ENCODE measurements at places on chromosomes 4 and X.

DNA sequence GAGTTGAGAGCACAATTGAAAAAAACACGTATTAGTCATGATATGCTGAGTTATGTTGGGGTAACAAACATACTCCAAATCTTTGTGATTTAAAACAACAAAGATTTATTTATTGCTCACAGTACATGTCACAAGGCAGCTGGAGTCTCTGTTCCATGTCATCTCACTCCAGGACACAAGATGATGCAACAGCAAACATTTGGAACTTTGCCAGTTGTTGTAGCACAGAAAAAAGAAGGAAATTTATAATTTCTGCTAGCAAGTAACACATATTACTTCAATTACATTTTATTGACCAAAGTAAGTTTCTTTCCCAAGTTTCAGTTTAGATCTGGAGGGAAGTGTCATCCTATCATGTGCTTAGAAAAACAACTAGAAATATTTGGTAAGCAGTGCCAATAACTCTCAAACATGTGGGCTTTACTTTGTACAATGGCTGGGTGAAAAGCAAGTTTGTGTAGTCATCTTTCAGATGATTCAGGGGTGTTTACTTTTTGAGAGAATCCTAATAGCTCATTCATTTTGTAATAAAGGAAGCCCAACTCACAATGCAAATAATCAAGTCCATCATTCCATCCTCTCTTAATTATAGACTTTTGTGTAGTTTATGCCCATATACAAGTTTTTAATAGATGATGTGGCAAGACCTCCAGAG, 452.3 kb downstream of the ZIC3 start:
- peak; percentile 0 for DNase-seq

DNA sequence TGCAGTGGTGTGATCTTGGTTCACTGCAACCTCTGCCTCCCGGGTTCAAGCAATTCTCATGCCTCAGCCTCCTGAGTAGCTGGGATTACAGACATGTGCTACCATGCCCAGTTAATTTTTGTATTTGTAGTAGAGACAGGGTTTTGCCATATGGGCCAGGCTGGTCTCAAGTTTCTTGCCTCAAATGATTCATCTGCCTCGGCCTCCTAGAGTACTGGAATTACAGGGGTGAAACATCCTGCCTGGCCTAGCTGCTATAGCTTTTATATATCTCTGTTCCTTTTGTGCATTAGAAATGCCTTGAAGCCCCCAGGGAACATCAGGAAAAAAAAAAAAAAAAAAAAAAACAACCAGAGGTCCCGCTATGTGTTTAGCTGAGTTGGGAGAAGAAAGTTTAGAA, 34.8 kb downstream of the UBE2K start:
- peak; percentile 90 for DNase-seq

- DNase-seq = peak; percentile 5
Observed at GRCh38 chr4:94334962-94335361, 7.7 kb downstream of the HPGDS start.

DNA sequence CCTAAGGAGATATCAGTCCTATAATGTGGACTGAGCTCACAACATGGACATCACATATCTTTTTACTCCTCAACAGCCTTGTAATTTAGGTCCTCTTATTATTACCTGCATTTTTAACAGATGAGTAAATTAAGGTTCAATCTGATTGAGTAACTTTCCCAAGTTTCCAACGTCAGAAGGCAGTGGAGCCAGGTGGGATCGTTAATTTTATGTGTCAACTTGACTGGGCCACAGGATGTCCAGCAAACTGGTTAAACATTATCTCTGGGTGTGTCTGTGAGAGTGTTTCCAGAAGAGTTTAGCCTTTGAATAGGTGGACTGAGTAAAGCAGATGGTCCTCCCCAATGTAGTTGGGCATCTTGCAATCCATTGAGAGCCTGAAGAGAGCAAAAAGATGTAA, 59.0 kb upstream of the SLIT2 start:
- no peak for DNase-seq

DNA sequence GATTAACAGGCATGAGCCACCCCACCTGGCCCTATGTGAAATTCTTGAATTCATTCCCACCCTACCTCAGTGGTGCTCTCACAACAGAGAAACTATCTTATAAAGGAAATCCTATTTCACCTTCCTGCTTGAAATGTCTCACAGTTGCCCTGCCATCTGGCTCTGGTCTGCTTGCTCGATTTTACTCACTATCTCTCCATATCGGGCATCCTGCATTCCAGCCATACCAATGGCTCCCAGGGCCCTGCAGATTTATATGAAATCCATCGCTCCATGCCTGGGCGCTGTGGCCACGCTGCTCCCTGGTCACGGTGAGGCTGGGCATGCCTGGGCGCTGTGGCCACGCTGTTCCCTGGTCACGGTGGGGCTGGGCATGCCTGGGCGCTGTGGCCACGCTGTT, 15.8 kb downstream of the SORBS2 start:
- DNase-seq = no peak

- DNase-seq = no peak
Observed at GRCh38 chr4:187996502-187997177, 1.1 kb downstream of the ZFP42 start.

All from GM23248 (cell line).